Activated T-helper 2 cell treated with anti-CD3 and anti-CD28 coated beads, Interferon-gamma antibody, Interleukin-2, Interleukin-4, amounts not matched to agents 10 μg/mL and 5 μg/mL and 100 μg/mL, durations not matched to agents 14 hours and 24 hours and 36 hours (primary cell): ENCODE measurements at places on chromosomes 16 and 17. TPM values are rescaled to one million over a fixed set of nuclear protein-coding genes. Genes with fewer than 3 reads are reported as not detected.

The C16orf92 gene
- total RNA-seq, result not detected in 2 replicates

DNA sequence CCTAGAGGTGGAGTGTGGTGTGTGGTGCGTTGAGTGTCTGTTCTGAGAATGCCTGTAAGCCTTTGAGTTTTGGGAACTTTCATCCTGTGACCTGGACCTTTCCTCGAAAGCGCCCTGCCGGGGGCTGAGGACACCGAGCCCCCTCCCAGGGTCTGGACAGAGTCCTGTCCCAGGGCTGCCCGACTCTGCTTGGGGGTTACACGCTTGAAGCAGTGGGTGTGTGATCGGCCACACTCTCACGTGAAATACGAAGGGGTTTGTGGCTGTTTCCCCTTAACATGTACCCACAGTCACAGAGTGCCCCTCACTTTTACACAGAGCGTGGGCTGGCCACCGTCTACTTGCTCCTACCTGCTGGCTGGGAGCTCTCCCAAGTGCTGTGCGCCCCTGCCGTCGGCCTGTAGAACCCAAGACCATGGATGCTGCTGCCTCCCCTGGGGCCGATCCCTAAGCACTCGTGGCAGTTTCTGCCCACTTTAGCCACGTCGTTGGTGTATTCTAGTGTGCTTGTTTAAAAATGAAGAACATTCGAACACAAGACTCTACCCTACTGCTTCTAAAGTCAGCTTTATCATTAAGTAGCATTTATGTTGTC, 6.8 kb downstream of the ZNF750 start:
- peaks cover 14% of the 10 kb centered on the region for H3K36me3 ChIP-seq
- no peak overlapping the region for H3K27ac ChIP-seq
- H3K27me3 ChIP-seq, result no peaks in the 10 kb centered on the region
- DNase-seq, result no peak
- no peak overlapping the region for H3K4me3 ChIP-seq
- H3K4me1 ChIP-seq, result no peaks in the 10 kb centered on the region

The PRSS36 gene
- total RNA-seq, result 0.07 and 0.14 TPM in 2 replicates

DNA sequence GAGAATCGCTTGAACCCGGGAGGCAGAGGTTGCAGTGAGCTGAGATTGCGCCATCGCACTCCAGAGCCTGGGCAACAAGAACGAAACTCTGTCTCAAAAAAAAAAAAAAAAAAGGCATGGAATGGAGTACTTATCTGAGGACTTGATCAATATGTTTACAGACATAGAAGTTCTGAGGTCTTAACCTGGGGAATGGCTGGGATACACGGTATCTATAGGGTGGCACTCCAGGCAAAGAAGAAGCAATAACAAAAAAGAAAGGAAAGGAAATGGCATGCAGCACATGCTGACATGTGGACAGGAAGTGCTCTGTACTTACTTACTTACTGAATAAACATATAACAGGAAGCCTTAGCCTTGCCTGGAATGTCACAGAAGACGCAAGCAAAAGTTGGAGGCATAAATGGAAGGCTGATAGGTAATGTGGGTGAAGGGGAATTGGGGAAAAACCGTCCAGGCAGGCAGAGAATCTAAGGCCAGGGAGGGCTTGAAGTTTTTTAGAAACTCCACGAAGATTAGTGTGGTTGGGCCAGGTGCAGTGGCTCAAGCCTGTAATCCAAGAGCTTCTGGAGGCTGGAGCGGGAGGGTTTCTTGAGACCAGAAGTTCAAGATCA, 10.1 kb upstream of the SPOP start:
- H3K36me3 ChIP-seq, result peaks cover 5% of the 10 kb centered on the region
- peaks cover 19% of the 10 kb centered on the region for H3K4me1 ChIP-seq
- H3K27me3 ChIP-seq, result no peaks in the 10 kb centered on the region
- peak overlapping the region; percentile 93 for H3K27ac ChIP-seq

The LRRC45 gene
- total RNA-seq, result 32.3 and 33.4 TPM in 2 replicates
